ENCODE measurements at places on chromosomes 2 and 18. TPM values are rescaled to one million over a fixed set of nuclear protein-coding genes. Genes with fewer than 3 reads are reported as not detected.

- DNase-seq: no peak
- H3K4me1 ChIP-seq: no peaks in the 10 kb centered on the region
- no peaks in the 10 kb centered on the region for H3K36me3 ChIP-seq
- H3K27me3 ChIP-seq: no peaks in the 10 kb centered on the region
Measured at GRCh38 chr2:138752197-138752956, 27.8 kb downstream of the NXPH2 start.

Gene TGFBRAP1
- 21.4 TPM for total RNA-seq

GRCh38 chr2:85409845-85410583 lies at the start of gene CAPG:
Gene CAPG (minus strand): TSS chr2:85410366. CDS start chr2:85402145, 8,221 bp downstream.
- H3K27me3 ChIP-seq: peaks cover 2% of the 10 kb centered on the region
- peak; percentile 69 for DNase-seq
- H3K27ac ChIP-seq: peak within 1 kb of the TSS; percentile 93
- H3K4me1 ChIP-seq: peaks cover 88% of the 10 kb centered on the region
- peak within 1 kb of the TSS; percentile 94 for H3K4me3 ChIP-seq
- peaks cover 17% of the 10 kb centered on the region for H3K36me3 ChIP-seq

GRCh38 chr18:43525169-43525568 lies 247.9 kb upstream of the SYT4 start:
- DNase-seq: no peak
- no peaks in the 10 kb centered on the region for H3K27me3 ChIP-seq
- H3K4me1 ChIP-seq: no peaks in the 10 kb centered on the region
- no peak overlapping the region for H3K4me3 ChIP-seq

DNA sequence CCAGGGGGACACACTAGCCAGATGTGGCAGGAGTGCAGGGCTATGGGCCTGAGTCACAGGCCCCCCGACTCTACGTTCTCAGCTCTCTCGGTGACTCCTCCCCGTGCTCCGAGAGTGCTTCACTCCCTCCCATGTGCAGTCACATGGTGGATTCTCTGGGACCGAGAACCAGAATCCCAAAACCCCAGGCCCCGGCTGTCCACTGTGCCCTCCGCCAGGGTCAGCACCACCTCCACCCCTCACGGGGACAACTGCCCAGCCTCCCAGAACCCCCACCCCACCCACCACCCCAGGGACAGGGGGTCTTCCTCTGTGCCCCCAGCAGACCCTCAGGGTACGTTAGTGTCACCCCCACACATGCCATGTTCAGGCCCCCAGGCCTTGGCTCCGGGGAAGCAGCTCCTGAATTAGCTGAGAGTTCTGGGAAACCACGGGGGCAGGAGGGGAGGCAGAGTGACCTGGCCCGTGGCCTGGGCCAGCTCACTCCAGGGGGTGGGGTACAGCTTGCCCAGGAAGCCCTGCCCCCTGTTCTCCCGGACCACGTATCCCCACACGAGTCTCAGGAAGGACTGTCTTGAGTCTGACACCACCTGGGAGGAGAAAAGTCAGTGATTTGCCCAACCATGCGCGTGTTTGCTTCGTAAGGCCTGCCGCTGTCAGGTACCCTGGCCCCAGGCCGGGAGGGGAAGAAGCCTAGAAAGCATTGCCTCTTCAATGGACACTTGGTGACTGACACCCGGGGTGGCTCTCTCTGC lies 4.4 kb downstream of the RAMP1 start:
- no peak overlapping the region for H3K4me3 ChIP-seq
- H3K27ac ChIP-seq: no peak overlapping the region
- peaks cover 38% of the 10 kb centered on the region for H3K27me3 ChIP-seq
- peaks cover 3% of the 10 kb centered on the region for H3K36me3 ChIP-seq
- peak; percentile 5 for DNase-seq

DNA sequence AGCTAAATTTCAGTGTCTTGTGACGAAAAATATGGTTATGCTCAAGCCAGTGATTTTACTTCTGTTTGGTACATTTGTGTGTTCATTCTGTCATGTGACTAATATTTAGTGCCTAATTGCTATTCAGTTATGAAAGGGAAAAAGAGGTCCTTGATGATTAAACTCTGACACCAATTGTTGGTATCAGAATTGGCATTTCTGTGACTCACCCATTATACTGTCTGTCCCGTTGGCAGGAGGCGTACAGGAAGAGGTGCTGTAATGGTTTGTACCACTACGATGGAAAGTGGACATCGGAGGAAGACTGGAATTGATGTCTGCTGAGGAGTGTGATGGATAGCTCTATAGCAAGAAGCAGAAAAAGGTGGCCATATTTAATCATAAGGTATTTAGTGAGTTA lies 310.4 kb upstream of the CCDC68 start:
- H3K4me1 ChIP-seq: no peaks in the 10 kb centered on the region
- H3K27me3 ChIP-seq: peaks cover 4% of the 10 kb centered on the region
- no peak overlapping the region for H3K4me3 ChIP-seq
- no peak for DNase-seq
- no peaks in the 10 kb centered on the region for H3K36me3 ChIP-seq

Gene D2HGDH
- 29.2 TPM for total RNA-seq

Gene TMEM87B
- total RNA-seq: 22.7 TPM

DNA sequence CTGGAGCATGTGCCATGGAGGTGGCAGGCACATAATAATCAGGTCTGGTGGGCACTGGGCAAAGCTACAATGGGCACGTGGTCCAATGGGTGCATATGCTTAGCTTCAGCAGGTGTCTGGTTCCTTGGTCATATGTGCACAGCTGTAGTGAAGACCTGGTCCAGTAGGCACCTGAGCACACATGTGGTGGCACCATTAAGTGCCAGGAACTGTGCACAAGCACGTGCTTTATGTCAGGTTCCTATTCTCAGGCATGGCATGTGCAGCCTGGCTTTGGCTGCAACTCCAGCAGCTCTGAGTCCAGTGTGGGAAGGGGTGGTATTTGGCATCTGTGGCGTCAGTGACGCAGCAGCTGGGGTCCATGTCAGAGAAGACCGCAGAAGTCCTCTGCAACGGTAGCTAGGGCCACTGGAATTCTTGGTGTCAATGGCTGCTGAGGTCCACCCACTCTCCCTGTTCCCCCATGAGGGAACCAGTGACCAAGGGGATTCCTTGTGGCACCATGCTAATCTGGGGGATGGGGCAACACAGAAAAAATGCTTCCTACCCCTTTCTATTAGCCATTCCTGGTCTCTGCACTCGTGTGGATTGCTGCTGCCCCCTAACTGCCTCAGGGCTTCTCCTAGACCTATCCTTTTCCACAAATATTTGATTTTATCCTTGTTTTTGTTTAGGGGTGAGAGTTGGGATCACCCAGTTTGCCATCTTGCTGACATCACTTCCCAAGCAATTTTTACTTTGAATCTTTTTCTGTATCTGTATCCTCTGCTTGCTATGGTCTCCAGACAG lies 262.9 kb upstream of the MAP2 start:
- no peak overlapping the region for H3K27ac ChIP-seq
- no peaks in the 10 kb centered on the region for H3K27me3 ChIP-seq
- no peaks in the 10 kb centered on the region for H3K4me1 ChIP-seq
- no peaks in the 10 kb centered on the region for H3K36me3 ChIP-seq
- no peak for DNase-seq

GRCh38 chr2:40433736-40434135 lies 18.2 kb downstream of the SLC8A1 start:
- no peak for DNase-seq
- no peak overlapping the region for H3K27ac ChIP-seq
- no peaks in the 10 kb centered on the region for H3K36me3 ChIP-seq

GRCh38 chr2:101002562-101003277 lies 631 bp downstream of the RPL31 start:
- H3K27ac ChIP-seq: peak overlapping the region; percentile 97
- peak overlapping the region; percentile 98 for H3K4me3 ChIP-seq
- no peaks in the 10 kb centered on the region for H3K27me3 ChIP-seq

DNA sequence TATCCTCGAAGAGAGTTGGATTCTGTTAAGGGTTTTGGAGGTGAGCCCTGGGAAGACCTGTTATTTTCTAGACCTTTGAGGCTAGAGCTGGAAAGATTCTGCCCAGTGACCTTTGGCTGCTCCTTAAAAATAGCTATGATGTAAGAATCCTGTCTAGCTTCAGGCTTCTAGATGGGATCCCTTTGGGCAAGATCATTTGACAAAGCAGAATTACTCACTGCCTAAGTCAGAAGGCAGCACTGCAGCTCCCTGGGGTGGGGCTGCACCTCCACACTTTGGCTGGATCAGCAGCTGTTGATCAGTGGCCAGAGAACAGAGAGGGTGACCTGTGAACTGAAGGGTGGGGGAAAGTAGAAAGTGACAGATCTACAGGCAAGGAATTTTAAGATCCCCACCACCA lies 103.8 kb downstream of the ASAP2 start:
- no peaks in the 10 kb centered on the region for H3K36me3 ChIP-seq
- H3K4me1 ChIP-seq: peaks cover 1% of the 10 kb centered on the region
- H3K27ac ChIP-seq: no peak overlapping the region
- H3K4me3 ChIP-seq: no peak overlapping the region
- no peak for DNase-seq

- H3K4me3 ChIP-seq: no peak overlapping the region
- H3K27ac ChIP-seq: no peak overlapping the region
- H3K36me3 ChIP-seq: no peaks in the 10 kb centered on the region
- peaks cover 8% of the 10 kb centered on the region for H3K4me1 ChIP-seq
Measured at GRCh38 chr2:38442643-38443541, 65.8 kb upstream of the ATL2 start.
